Renal cortex interstitium (tissue), 15 donors: ENCODE measurements at places on chromosomes 16 and 17. TPM values are rescaled to one million over a fixed set of nuclear protein-coding genes. Genes with fewer than 3 reads are reported as not detected.
A peak's percentile ranks its signal among the peaks of the same experiment; 100 is the strongest.

Gene MYH13
- polyA plus RNA-seq, result 0.19 TPM

Gene HID1
- polyA plus RNA-seq, result 13.8 TPM

Gene NGFR
- polyA plus RNA-seq, result 8.6 TPM

Gene FAM117A
- 19.1 TPM for polyA plus RNA-seq

Gene NPB
- polyA plus RNA-seq, result 0.97 TPM

Gene HSD3B7
- 10.7 TPM for polyA plus RNA-seq

DNA sequence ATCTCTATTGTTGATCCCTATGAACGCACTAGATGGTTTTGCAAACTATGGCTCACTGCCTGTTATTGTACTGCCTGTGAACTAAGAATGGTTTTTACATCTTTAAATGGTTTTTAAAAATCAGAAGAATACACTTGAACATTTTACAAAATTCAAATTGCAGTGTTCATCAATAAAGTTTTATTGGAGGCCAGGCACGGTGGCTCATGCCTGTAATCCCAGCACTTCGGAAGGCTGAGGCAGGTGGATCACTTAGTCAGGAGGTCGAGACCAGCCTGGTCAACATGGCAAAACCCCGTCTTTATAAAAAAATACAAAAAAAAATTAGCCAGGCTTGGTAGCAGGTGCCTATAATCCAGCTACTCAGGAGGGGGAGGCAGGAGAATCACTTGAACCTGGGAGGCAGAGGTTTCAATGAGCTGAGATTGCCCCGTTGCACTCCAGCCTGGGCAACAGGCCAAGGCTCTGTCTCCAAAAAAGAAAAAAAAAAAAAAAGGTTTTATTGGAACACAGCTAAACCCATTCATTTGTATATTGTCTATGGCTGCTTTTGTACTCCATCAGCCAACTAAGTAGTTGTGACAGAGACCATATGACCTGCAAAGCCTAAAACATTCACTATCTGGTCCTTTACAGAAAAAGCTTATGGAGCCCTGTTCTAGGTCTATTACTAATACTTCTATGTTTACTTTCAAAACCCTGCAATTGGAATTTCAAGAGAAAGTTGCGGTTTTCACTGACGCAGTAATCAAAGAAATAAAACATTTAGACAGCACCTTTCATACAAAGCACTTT, 18.9 kb downstream of the IKZF3 start:
- DNase-seq, result no peak

GRCh38 chr17:79865351-79866210, 26.3 kb upstream of the CBX4 start:
- DNase-seq, result no peak

DNA sequence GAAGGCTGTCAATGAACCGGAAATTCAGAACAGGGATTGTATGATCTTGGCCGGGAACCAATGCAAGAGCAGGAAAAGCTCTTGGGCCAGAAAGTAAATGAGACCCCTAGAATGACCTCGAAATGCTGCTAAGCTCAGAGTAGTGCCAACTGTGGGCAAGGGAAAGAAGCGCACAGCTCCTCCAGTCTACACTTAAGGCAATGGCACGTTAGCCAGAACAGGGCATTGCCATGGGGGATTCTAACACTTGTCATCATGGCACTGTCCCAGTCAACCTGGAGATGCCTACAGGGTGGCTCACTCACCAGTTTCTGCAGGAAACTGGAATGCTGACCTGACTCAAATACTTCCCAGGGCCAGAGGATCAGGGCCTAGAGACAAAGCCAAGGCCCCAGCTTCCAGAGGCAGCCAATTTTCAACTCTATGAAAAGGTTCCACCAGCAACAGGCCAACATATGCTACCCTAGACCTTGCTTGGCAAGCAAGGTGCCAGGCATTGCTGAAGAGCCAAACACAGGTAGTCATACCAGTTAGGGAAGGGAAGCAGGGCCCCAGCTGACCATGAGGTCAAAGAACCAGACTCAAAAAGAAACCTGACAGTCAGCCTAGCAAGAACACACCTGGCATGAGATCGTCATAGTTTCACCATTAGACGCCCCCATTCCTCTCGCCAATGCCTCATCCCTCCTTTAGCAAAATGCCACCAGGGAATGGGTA, 34.9 kb downstream of the ARHGAP17 start:
- no peak for DNase-seq

DNA sequence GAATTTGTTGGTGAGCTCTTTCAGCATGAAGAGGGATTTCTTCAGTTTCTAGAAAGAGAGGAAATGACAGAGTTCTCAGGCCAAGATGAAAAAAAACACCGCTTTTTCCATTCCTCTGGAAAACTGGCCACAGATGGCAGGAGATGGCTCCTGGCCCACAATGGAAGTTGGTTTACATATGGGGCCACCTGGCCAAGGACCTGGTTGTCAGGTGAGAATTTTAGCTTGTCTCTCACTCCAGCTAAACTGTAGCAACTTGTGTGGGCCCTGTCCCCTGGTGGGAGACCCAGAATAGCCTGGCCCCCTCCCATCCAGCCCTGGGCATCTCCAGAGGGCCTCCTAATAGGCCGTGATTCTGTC, 33.6 kb downstream of the LGALS9 start:
- DNase-seq, result no peak

GRCh38 chr16:74922150-74923138, 62.5 kb downstream of the WDR59 start:
- DNase-seq, result no peak

DNA sequence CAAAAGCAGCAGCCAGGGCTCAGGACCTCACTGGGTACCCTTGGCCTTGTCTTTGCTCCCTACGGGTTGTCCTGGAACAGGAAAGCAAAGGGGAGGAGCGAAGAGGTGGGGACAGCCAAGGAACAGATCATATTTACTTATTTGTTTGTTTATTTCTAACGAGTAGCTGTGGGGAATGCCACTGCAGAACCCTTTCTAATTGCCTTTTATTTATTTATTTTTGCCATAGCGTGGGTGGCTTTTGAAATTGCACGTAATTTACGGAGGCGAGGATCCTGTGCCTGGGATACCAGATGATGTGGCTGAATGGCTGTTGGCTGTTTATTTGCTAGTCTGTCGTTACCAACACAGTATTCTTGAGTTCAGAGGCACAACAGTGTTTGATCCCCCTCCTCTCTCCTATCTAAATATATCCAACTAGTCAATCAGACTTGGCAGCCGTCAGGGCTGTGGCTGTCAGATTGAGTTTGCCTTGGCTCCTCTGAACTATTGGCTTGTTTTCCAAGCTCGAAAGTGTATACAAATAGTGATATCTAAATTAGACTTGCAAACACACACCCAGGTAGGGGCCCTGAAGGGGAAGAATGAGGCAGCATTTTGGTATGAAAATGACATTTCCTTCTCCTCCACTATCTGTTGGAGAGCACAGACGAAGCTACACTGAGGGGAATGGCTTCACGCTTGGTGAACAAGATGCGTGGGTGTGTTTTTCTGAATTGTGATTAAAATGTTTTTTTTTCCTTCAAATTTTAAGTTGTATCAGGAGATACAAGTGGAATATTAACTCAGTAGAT, 110.4 kb downstream of the MSI2 start:
- no peak for DNase-seq

DNA sequence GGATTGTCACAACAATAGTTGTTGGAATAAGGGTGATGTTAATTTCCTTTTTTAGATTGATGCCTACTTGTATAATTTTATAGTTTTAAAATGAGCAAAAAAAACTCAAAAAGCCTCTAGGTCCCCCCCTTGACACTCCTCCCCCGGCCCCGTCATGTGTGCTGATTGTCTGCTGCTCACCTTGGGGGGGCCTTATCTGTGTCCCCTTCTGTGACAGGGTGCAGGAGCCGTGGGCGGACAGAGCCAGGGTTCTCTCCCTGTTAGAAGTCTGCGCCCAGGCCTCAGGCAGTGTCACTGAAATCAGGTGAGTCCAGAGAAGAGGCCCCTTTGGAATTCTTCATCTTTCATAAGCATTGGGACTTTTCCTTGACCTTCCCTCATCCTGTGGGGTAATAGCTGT, 27.4 kb upstream of the CPNE2 start:
- no peak for DNase-seq

GRCh38 chr16:67457611-67458010, 23.3 kb downstream of the ATP6V0D1 start:
- no peak for DNase-seq

DNA sequence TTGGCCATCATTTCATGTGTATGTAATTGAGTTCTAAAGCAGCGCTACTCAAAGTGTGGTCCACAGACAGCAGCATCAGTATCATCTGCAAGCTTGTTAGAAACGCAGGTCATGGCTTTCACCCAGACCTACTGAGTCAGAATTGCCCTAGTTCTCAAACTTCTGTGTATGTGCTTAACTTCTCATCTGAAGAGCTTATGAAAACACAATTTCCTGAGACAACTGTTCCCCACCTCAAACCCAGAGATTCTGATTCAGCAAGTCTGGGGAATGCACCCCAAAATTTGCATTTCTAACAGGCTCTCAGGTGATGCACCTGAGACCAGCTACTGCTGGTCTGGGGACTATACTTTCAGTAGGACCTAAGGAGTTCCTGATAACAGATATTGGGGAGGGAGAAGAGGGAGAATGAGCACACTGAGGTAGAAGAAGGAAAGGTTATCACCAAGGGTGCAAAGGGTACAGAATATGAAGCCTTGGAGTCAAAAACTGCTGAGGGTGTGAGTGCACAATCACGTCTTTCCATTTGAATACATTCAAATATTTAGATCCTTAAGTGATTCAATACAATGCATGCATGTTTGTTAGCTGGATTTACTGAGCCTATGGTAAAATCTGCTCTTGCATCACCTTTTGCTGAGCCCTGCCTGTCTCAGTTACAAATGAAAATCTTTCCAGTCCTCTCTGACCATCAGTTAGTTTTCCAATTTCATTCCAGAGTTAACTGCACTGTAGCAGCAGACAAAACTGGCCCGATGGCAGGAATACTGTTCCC, 29.2 kb upstream of the SKAP1 start:
- DNase-seq, result no peak

DNA sequence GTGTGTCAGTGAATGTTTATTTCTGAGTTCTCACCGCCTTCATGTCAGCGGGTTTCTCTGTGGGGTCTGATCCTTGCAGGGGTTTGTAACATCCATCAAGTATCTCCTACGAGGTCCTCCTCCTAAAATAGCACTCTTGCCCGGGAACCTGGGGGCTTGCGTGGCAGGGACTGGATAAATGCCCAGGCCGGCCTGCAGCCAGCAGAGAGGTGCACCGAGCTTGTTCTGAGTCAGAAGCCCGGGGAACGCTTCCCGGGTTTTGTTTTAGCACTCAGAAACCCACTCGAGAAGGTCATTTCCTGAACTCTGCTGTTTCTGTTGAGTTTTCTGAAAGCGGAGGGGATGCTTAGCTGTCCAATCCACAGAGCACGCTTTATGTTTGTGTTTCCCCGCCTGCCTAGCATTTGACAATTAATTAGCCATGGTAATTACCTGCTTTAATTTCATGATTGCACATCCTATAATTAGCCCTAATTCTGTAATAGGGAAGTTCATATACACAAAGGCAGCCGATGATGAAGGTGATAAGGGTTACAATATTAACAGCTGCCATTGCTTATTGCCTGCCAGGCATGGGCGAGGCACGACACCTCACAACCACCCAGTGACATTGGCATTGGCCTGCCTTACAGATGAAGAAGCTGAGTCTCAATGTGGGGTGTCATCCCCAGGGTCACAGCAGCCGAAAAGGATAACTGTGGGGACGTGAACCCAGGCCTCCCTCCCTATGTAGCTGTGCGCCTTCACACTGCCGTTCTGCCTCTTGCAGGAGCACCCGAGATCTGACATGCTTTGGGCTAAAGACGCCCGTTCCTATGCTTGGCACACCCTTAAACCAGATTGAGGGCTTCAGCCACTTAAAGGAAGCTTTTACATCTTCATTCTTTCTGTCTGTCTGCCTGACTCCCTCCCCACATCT, 333.1 kb downstream of the CPPED1 start:
- no peak for DNase-seq

GRCh38 chr16:67971111-67971510, 2.7 kb upstream of the SLC12A4 start:
- DNase-seq, result no peak

GRCh38 chr17:64369007-64369893, 21.4 kb downstream of the PECAM1 start:
- DNase-seq, result no peak

DNA sequence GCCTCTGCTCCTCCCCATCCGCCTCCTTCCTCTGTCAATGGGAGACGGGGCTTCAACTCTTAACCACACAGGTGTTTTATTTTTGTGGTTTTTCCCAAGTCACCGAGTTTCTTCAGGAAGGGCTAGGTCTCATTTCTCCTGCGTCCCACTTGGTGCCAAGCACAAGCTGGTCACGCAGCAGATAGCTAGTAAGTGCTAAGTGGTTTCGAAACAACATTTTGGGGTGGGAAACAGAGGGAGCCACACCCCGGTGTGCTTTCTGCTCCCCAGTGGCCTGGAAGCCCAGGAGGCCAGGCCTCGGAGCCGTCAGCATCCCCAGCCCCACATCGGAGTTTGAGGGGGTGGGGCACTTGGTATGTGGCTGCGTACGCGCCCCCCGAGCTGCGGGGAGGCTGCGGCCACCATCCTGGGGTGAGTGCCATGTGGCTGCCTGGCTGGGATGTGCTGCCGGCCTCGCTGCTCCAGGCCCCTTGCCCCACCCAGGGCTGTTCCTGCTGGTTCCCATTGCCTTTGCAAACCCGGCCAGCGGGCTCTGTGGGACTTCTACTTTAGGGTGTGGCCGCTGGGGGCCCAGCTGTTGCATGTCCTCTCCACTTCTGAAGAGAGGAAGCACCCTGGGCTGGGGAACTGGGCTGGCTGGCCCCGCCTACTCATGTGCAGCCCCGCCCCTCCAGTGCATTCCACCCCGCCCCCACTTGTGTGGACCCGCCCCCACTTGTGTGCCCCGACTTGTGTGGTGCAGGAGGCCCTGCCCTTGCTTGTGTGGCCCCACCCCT, 55.6 kb downstream of the BAIAP2 start:
- DNase-seq, result no peak

- DNase-seq, result peak; percentile 87
Measured at GRCh38 chr16:79601931-79602627, 1.5 kb upstream of the MAF start.

DNA sequence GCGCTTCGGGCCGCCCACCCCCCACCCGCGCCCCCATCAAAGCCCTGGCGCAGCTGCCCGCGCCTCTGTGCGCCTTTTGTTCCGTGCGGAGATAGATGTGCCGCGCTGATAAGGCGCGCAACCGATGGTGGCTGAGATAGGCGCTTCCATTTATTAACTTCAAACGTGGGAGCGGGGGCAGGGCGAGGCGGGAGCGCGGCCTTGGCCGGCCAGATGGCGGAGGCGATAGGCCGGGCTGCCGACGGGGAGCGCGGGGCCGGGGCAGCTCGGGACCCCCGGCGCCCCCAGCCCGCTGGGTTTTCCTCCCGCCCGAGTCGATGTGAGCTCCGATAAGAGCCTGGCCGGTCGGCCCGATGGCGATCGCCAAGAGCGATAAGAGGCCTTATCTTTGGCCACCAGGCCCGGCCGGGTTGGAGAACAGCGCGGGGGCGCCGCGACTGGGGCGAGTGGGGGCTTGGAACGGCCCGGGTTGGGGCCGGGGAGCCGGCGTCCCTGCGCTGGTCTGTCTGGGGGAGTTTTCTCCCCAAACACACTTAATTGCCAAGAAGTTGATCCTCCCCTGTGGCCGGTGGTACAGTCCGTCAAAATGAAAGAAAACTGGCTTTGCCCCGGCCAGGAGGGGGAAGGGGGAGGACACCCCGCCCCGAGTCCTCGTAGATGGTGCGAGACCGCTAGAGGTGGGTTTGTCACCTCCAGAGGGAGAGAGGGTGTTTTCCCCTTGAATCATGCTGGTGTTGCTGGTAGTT, 2.7 kb downstream of the ZFPM1 start:
- DNase-seq, result no peak
